ENCODE measurements at places on chromosomes 5 and 9.

GRCh38 chr5:169440107-169440705 is 139.3 kb upstream of the SLIT3 start:
- DNase-seq: no peak

DNA sequence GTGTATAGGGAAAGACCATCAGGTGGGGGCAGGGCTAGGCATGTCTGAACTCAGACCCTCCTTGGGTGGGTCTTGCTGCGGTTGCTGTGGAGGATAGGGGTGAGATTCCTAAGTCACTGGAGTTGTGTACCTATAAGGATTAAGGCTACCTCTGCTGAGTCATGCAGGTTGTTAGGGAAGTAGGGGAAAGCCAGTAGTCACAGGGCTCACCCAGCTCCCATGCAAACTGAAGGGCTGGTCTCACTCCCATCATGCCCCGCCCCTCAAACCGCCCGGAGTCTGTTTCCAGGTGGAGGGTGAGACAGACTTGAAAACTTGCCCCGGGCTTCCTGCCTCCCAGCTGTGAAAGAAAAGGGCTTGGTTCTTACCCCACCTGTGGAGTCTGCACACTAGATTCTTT is 161.8 kb downstream of the CAVIN4 start:
- no peak for DNase-seq

DNA sequence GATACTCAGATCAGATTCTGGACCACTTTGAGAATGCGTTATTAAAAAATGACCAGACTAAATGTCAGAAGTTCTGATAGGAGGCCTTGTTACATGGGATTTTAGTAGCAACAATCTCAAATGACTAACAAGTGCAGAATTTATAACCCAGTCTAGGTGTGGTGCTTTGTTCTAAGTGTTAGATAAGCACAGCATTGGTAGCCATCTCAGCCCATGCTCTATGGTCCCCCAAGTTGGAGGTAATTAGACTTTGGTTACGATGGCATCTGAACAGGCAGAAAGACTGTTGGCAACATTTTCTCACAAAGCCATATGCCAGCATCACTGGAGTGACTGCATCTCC is 140.4 kb upstream of the RPS23 start:
- DNase-seq: no peak

DNA sequence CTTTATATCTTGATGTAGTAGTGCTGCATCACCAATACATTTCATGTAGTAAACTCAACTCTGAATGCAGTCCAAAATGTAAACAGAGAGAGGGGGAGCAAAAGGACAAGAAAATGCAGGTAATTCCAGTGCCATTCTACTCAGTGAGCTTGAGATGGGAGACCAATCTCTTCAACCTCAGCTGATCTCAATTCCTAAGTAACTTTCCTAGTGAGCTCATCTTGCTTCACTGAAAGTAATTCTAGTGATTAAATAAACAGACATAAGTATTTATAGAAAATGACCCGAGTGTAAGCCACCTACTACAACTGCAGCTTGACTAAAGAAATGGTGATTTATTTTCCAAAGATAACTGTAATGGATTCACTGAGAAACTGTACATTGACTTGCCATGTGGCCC is 424.5 kb downstream of the DMRT2 start:
- DNase-seq: no peak

GRCh38 chr5:139848508-139849100 is 53.0 kb downstream of the PSD2 start:
- DNase-seq: peak; percentile 31

- no peak for DNase-seq
Observed at GRCh38 chr5:137935694-137936093, 46.4 kb downstream of the PKD2L2 start.

GRCh38 chr5:153101235-153102180 is 389.0 kb upstream of the GRIA1 start:
- no peak for DNase-seq

DNA sequence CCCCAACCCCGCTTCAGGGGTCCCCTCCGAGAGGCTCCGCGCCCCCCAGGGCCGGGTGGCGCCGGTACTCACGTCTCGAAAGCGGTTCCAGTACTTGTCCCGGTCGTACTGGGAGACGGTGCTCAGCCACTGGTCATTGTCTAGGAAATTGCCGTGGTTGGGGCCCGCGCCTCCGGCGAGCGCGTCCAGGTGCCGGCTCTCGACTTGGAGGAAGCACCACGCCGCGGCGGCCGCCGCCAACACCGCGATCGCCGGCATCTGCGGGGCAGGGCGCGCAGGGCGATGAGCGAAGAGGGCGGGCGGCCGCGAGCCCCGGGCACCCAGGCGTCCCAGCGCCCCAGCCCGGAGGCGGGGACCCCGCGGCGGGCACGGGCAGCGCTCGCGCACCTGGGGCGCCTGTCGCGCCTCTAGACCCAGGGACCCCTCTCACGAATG is 808 bp downstream of the SPOCK1 start:
- DNase-seq: no peak

GRCh38 chr9:120434532-120434931 is 145.4 kb downstream of the CDK5RAP2 start:
- no peak for DNase-seq

GRCh38 chr5:150576449-150576949 is 64.0 kb upstream of the SYNPO start:
- DNase-seq: no peak

GRCh38 chr9:70498866-70499265 is 84.4 kb upstream of the KLF9 start:
- DNase-seq: no peak

DNA sequence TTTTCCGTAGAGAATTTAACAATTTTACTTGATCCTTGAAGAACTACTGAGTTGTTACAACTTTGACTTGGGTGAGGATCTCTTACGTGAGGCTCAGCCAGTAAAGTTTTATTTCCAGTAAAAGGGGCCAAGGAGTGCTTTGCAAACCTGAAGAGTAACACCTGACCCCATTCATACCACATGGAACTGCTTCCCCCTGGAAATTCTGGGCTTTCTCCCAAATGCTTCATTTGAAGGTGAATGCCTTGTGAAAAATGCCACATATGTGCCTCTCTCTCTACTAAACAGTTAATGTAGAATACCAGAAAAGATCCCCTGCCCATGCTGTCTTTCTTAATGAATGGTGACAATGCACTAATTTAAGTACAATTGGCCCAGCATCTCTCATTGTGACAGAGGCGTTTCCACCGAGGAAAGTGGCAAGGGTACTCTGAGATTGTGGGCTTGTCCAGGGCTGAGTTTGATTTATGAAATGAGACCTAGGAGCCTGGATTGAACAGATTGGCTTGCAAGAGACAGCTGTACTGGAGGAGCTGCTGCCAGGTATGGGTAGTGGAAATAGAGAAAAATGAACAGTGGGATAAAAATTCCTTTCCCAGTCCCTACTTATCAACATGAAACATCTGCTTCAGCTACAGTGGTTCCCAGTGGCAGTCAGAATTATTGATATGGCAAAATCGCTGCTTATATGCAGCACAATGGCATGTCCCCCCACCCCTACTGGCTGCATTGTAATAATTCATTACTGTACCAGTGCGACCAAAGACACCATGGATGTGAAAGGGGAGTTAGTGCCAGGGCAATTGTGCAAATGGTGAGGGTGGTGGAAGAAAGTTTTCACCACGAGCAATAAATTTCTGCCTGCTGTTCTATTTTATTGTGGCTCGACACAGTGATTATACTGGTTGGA is 843.7 kb upstream of the WWC1 start:
- DNase-seq: no peak

DNA sequence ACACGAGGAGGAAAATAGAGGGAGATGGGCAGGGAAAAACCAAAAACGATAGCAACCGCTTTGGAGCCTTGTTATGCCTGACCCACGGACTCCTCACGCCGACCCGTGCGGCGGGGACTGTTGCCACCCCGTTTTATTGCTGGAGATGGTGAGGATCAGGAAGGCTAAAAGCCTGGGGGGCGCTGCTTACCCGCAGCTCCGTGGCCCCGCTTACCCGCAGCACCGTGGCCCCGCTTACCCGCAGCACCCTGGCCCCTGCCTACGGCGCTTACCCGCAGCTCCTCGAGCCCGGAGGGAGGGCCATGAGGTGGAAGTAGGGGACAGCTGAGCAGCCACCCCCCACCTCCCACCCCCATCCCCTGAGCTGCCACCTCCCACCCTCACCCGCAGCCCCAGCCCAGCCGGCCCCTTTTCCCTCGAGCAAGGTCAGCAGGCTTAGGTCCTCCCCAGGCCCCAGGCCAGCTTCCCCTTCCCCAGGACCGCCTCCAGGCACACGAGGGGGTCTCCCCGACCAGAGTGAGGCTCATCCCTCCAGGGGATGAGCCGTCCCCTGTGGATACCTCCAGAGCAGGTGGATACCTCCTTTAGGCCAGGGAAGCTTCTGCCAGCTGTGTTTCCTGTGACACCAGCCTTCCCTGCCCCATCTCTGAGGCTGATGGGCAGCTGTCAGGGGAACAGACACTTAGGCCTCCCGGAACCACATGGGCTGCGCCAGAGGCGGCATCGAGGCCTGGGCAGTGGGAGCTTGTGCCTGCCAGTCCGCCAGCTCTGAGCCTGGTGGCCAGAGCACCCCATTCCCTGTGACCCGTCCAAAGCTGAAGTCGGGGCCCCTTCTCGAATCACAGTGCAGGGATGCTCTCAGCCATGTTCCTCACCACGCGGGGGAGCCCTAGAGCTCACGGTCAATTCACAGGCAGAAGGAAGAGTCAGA is 92.3 kb downstream of the LMX1B start:
- DNase-seq: peak; percentile 88

GRCh38 chr9:135165756-135166519 is 78.5 kb downstream of the OLFM1 start:
- DNase-seq: no peak

GRCh38 chr5:140402258-140403074 is 833 bp downstream of the ANKHD1 start:
- DNase-seq: peak; percentile 49

DNA sequence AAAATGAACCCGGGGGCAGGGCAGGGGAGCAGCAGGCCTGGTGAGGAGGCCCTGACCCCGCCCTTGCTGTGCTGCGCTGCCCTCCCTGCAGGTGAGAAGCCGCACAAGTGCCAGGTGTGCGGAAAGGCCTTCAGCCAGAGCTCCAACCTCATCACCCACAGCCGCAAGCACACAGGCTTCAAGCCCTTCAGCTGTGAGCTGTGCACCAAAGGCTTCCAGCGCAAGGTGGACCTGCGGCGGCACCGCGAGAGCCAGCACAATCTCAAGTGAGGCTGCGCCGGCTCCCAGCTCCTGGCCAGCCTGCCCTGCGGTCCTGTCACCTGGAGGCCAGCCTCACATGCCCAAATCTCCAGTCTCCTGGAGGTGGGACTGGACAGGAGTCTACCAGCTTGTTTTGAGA is 12.3 kb downstream of the GFI1B start:
- DNase-seq: no peak

DNA sequence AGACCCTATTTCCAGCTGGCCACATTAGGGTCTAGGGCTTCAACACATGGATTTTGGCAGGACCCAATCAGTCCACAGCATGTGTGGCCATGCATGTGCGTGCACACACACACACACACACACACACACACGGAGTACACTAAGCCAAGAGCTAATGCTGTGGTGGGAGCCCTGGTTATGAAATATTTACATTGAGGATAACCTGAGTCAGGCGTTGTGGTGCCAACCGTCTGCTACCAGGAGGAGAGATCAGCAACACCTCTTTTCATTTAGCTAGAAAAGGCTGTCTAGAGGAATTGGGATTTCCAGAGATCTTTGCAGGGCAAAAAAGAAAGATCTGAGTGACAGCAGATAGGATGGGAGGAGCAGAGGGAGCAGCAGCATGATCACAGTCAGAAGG is 141.5 kb downstream of the TRPM3 start:
- DNase-seq: no peak

GRCh38 chr5:93831449-93831848 is 90.0 kb upstream of the POU5F2 start:
- DNase-seq: no peak

DNA sequence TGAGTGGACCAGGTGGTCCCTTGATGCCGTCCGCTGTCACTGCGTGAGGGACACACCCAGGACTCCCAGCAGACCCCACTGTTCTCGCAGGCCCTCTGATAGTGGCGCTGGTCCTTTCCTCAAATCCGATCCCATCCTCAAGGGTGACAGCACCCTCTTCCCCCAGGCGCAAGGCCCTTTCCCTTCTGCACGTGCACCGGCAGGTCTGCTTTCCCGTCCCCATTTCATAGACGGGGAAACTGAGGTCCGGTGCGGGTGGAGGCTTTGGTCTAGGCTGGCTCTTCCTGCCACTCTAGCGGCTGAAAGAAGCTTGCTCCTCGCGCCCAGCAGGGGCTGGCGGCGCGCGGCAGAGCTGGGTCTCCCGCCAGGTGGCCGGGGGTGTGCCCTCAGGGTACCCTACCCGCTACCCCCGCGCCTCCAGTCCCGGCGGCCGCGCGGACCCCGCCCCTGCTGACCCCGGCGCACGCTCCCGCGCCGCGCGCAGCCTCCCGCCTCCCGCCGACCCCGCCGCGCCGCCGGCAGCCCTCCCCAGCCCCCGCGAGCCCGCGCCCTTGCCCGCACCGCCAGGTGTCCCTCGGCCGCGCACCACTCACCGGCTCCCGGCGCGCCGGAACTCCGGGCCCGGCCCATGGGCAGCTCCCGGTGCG is 453 bp downstream of the RASGEF1C start:
- DNase-seq: no peak

GRCh38 chr9:121278477-121279261 is 10.7 kb downstream of the GSN start:
- peak; percentile 65 for DNase-seq

DNA sequence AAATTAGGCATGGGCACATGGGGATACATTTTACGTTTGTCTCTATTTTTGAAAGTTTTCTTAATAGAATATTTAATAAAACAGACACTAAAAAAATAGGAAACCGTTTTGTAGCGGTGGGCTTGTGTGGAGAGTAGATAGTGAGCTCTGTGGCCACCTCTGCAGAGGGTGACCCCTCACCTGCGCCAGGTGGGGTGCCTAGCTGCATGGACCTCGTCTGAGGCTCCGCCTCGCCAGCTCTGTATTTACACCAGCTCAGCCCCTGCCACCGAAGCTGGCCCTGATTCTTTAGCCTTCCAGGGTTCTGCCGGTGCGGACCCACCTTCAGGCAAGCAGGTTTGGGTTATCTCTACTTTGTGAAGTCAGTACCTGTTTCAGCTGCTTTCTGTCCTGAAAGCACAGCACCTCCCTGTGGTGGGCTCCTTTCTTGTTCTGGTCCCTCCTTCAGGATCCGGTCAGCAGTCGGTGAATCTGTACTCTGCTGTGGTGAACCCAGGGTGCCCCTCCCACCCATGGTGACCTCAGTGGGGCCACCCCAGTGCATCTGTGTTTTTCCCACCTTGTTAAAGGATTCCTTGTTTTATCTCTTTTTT is 105.2 kb upstream of the CACNA1B start:
- DNase-seq: peak; percentile 36

GRCh38 chr9:70552561-70552960 is 138.1 kb upstream of the KLF9 start:
- DNase-seq: no peak

- no peak for DNase-seq
Observed at GRCh38 chr9:87014436-87014835, 67.1 kb upstream of the GAS1 start.

GRCh38 chr5:5039918-5040317 is 100.2 kb upstream of the ADAMTS16 start:
- no peak for DNase-seq
